ENCODE measurements at places on chromosomes 11 and 22.

GRCh38 chr11:95378789-95379188 lies 147.8 kb upstream of the SESN3 start:
- no peak for DNase-seq

DNA sequence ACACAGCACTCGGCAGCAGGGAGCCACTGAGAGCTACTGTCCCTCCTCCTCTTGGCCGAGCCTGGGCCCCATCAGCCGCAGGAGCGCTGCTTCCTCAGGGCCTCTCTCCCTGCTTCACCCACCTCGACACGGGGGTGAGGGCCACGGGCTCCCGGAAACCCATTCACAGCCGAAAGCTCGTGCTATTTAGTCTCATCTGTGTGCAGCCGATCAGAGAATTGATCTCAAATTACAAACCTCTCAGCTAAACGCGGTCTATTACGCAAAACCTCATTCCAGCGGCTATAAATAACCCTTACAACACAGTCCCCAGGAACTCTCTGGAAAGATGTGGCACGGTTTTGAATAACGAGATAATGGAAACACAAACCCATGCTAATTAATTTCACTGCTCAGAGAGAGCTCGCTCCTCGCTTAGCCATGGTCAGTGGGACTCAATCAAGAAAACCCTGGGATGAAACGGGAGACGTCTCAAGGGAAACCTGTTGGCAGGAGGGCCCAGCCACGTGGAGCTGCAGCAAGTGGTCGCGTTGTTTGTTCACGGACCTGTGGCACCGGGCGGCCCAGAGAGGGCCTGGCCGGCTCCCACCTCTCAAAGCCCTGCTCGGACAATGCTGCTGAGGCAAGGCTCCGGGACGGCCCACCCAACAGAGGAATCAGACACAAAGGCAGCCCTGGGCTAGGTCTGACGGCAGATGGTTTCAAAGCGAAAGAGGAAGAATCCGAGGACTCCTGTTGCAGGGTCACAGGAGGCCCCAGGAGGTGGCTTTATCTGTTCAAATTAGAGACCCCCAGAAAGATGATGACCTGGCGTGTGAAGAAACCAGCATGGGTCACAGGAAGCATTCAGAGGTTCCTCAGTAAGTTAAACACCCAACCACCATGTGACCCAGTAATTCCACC lies 210.5 kb downstream of the CTTN start:
- DNase-seq = no peak

- peak; percentile 74 for DNase-seq
Measured at GRCh38 chr22:24325105-24325757, 54.6 kb downstream of the SPECC1L start.

DNA sequence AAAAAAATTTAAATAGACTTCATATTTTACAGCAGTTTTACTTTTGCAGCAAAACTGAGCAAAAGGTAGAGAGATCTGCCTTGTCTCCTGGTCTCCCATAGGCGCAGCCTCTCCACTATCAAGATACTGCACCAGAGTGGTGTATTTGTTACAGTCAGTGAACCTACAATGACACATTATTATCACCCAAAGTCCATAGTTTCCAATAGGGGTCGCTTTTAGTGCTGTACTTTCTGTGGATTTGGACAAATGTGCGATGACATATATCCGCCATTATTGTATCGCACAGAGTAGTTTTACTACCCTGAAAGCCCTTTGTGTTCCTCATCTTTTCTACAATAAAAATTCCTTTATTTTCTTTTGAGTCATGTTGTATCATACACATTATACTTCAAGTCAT lies 153.2 kb upstream of the CCDC179 start:
- DNase-seq = no peak

GRCh38 chr11:12707500-12707880 lies 33.3 kb downstream of the TEAD1 start:
- no peak for DNase-seq

DNA sequence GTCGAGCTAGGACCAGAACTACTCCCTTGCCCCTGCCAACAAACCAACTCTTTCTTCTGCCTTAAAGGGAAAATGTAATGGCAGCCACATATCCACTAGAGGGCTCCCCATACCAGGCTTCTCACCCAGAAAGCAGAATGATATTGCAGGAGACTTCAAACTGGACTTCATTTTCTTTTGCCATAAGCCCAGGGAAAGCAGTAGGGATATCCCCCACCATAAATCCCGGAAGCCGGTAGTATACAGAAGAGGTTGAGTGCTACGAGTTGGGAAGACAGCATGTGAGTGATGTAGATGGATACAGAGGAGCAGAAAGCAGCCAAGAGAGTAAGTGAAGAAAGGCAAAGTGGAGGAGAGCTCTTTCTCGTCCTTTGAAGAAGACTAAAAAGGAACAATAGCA lies 12.1 kb downstream of the PLAAT5 start:
- peak; percentile 63 for DNase-seq

- no peak for DNase-seq
Measured at GRCh38 chr11:72776844-72777754, 16.7 kb downstream of the STARD10 start.

GRCh38 chr11:1267441-1268100 lies 41.9 kb downstream of the TOLLIP start:
- no peak for DNase-seq

DNA sequence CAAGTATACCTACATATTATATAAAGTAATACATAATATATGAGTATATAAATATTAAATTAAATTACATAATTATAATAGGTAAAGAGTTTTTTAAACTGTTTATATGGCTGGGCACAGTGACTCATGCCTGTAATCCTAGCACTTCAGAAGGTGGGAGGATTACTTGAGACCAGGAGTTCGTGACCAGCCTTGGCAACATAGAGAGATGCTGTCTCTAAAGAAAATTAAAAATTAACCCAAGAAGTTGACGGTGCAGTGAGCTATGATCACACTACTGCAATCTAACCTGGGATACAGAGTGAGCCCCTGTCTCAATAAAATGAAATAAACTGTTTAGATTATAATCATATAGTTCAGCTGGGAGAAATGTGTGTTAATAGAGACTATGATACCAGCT lies 363.0 kb downstream of the DDX10 start:
- DNase-seq = no peak

DNA sequence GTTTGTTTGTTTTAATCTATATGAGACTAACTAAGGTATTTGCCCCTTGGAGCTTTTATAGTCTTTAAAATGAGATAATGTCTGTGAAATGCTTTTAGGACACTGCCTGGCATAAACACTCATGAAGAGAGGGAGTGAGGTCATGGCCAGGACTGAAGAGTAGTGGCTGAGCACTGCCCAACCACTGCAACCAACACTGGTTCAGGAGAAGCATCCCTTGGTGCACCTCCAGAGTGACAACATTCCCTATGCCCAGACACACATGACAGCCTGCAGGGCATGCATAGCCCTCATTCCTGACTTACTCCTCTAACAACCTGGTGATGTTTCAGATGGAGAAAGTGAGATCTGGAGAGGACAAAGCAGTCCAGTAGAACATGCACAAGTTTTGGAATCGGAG lies 36.1 kb downstream of the ME3 start:
- DNase-seq = no peak

GRCh38 chr22:39300186-39300830 lies 19.1 kb downstream of the RPL3 start:
- DNase-seq = no peak

All from activated CD4-positive, alpha-beta T cell treated with anti-CD3 and anti-CD28 coated beads, Interleukin-2, amount 50 U/mL, for 16 hours (primary cell).